Activated T-helper 1 cell treated with anti-CD3 and anti-CD28 coated beads, Interleukin-12 subunit alpha, Interleukin-12 subunit beta, Interleukin-2, Interleukin-4 antibody, amounts not matched to agents 30 ng/mL and 10 ng/mL and 1 ng/mL, durations not matched to agents 14 hours and 24 hours and 36 hours (primary cell): ENCODE measurements at places on chromosomes 3 and 15. TPM values are rescaled to one million over a fixed set of nuclear protein-coding genes. Genes with fewer than 3 reads are reported as not detected.

Gene CLCN2
- total RNA-seq = 5.2 and 6.6 TPM in 2 replicates

Gene TCAIM
- 13.6 and 14.4 TPM in 2 replicates for total RNA-seq

Gene CYP8B1
- total RNA-seq = not detected in 2 replicates

Gene CD96
- 79.1 and 79.7 TPM in 2 replicates for total RNA-seq

Gene FAM107A
- total RNA-seq = not detected in 2 replicates

Gene GP9
- not detected in 2 replicates for total RNA-seq

Gene DAZL
- 0.10 TPM in 2 replicates for total RNA-seq

Gene INO80
- 39.2 and 39.6 TPM in 2 replicates for total RNA-seq

Gene FBXW12
- total RNA-seq = not detected in 2 replicates
